Islet precursor cell (in vitro differentiated cells): ENCODE measurements at places on chromosomes 6 and 20.
A peak's percentile ranks its signal among the peaks of the same experiment; 100 is the strongest.

GRCh38 chr6:7532232-7532631 is 9.2 kb upstream of the DSP start:
- peak; percentile 82 for DNase-seq

DNA sequence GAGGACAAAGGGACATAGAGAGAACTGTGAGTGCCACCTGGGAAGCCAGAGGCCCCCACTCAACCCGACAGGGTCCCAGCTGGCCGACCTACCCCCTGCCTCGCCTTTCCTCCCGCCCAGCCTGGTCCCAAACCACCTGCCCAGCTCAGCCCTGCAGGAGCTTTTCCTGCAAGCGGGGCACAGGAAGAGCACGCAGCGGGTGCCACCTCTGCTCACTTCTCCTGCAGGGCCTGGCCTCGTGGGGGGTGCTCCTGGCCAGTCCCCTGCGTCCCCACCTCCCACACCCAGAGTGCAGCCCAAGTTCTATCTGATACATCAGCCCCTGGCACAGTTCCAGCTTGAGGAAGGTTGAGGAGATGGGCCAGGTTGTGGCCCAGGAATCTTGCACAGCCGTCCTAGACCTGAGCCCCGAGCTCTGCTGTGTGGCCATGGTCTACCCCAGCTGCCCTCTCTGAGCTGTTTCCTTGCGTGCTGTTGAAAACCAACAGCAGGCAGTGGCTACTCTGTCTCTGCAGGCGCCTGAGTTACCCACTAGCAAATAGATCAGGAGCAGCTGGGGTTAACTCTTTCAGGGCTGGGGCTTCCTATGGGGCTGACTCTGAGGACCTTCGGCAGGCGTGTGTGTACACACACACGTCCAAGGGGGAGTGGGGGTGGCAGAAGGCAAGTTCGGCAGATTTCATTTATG is 1.7 kb downstream of the NECAB3 start:
- no peak for DNase-seq

DNA sequence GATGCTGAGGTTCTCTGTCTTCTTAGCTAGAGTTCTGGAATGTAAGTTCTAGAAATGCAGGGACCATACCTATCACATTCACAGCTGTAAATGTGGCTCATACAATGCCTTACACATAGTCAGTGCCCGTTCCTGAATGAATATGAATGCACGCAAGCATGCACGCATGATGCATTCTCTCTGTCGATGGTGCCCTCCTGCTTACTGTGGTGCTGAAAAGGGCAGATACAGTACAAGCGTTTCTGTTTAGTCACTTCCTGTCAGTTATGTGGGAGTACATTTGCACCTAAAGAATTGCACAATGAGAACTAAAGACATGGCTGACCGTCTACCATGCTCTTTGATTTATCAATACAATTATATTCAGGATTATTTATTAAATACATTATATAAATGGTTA is 152.2 kb upstream of the SOX4 start:
- DNase-seq: no peak

DNA sequence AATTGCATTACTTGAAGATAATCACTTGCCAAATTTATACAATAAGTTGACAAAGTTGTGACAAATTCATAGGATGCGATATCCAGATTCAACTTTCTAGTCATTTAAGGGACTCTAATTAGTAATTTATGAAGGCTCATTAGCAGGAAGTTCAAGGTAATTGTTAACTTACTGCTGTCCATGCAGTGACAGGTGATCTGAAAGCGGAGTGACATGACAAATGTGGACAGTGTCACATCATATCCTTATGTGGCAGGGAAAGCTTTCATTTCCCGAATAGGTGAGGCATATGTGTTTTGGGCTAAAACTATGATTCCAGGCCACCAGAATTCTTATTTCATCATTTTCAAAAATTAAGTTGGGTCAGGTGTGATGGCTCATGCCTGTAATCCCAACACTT is 115.9 kb upstream of the BMP2 start:
- no peak for DNase-seq

- no peak for DNase-seq
Observed at GRCh38 chr20:40225596-40225995, 463.4 kb downstream of the MAFB start.

DNA sequence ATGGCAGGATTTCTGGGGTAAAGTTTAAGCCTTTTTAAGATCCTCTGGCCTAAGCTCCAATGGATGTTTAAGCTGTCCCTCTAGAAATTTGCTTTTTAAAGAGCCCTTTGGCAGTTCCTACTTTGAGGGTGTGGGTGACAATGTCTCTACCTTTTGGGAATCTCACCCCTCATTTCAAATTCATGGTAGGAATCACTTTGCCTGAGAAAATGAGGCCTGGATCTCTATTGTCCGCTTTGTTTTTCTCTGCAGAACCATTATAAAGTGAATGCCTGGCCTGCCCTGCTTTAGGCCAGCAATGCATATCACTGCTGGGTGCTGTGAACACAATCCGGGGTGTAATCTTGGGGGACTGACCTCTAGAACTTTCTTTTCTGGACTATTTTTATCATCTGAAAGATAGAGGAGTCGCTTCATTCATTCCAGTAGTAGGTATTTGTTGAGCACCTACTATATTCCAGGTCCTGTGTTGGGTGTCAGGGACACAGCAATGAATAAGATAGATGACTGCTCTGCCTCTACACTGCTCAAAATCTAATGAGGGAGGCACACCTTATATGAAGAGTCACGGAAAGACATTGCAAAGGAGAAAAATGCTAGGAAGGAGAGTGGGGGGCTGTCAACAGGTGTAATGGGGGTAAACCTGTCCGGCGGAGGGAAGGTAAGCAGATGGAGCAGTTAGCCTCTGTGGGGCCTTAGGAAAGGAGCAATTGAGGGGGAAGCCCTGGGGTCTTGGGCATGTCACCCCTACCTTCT is 8.6 kb upstream of the COMMD7 start:
- DNase-seq: no peak

DNA sequence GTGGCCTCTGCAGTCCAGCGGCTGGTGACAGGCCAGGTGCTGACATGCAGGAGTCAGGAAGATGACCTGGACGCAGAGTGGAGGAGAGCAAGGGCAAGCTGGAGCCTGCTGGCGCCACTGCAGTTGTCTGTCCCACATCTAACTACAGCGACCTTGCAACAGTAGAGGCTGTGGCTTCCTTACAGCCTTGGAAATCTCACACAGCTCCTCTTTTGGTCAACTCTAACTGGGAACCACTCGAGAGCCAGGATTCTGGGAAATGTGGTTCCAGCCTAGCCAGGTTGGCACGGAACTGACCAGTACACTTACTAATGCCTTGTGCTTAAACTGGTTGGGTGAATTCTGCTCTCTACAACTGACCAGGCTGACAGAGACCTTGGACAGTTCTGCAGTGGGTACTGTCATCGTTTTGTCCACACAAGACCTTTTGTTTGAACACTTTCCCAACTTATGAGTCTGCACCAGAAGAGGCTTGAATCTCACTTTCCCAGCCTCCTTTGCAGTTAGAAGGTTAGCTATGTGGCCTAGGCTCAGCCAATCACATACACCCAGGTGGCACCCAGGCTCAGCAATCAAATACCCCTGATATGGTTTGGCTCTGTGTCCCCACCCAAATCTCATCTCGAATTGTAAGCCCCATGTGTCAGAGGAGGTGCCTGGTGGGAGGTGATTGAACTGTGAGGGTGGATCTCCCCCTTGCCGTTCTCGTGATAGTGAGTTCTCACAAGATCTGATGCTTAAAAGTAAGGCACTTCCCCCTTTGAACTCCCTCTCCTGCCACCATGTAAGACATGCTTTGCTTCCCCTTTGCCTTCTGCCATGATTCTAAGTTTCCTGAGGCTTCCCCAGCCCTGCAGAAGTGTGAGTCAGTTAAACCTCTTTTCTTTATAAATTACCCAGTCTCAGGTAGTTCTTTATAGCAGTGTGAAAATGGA is 153.5 kb downstream of the ZMYND8 start:
- no peak for DNase-seq

DNA sequence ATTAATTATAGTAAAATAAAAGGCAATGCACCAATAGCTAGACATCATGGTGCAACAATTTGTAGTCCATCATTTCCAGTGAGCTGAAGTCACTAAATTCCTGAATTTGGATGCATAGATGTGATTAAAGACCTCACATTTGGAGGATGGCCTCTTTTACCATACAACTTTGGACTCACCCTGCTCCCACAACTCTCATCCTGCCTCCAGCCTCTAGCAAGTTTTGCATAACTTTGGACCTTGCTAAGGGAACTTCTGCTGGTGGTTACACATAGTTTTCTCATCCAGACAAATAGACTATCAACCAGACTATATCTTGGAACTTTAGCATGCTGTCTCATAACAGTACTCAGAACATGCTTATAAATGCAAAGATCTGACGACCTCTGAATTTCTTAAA is 12.8 kb upstream of the ELOVL2 start:
- no peak for DNase-seq

GRCh38 chr20:46299078-46299477 is 9.2 kb downstream of the CDH22 start:
- DNase-seq: no peak

- DNase-seq: no peak
Observed at GRCh38 chr6:113809826-113810225, 47.3 kb upstream of the MARCKS start.

GRCh38 chr20:50918403-50918802 is 12.8 kb downstream of the ADNP start:
- DNase-seq: no peak
